Stimulated activated CD4-positive, alpha-beta T cell treated with anti-CD3 and anti-CD28 coated beads, Interleukin-1b, Interleukin-23, amount 100 ng/mL, for 1 hour (primary cell): ENCODE measurements at places on chromosomes 6 and 20.

DNA sequence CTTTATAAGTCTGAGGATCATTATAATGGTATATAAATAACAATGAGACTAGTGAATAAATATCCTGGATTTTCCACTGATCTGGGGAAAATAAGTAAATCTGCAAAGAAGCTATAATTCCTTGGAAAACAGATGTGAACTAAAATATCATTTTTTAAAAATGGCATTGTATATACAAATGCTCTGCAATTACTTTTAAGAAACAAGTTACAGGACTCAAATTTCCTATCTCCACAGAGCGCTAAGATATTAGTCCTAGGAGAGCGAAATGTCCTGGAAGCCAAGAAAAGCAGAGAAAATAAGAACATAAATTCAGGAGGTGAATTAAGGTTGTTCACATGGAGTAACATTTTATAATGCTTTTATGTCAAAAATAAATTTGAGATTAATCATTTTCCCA is 61.3 kb downstream of the PRKN start:
- DNase-seq, result no peak

GRCh38 chr20:45813489-45813888 is 1.0 kb downstream of the UBE2C start:
- no peak for DNase-seq

DNA sequence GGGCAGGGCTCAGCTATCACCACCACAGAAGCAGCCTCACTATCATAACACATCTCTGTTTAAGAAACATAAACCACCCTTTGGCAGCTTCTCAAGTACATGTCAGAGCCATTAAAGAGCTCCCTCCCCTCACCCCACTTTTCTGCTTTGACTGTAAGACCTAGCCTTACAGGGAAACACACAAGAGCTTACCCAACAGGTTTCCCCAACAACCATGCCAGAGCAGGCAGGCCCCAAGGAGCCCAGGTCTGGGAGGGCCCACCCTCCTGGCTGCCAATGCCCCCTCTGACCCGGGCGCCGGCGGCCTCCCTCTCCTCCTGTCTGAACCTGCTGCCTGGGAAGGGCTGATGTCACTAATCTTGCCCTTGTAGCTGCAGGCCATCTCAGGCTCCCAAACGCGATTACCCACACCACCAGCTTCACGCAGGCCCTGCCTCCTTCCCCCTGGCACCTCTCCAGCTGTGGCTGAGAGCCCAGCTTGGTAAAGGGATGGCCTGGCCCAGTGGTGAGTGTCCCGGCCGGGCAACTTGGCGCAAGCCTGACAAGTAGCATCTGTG is 402.0 kb downstream of the MAFB start:
- no peak for DNase-seq

- DNase-seq, result no peak
Observed at GRCh38 chr20:62165762-62166399, 16.9 kb upstream of the MTG2 start.

DNA sequence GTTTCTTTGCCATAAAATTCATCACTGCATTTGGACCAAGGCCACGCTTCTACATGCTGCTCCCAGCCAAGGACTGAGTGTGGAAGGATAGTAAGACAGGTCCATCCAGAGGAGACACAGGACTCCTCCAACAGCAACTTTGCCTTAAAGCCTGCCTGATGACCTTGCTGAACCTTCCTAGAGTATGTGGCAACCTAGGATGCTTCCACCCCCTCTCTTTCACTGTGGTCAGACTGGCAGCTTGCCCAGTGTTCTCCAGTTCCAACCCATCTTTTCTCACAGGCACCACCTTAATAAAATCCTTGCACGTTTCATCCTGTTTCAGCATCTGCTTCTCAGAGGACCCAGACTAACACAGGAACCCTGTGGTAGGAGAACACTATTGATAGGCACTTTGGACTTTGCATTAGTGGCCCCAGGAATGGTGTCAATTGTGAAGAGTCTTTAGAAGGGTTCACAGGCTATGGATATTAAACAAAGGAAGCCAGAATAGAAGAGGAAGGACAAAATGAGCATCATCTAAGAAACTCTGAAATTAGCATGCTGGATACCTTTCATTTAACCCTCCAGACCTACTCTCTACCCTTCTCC is 2.4 kb upstream of the PKHD1 start:
- no peak for DNase-seq

DNA sequence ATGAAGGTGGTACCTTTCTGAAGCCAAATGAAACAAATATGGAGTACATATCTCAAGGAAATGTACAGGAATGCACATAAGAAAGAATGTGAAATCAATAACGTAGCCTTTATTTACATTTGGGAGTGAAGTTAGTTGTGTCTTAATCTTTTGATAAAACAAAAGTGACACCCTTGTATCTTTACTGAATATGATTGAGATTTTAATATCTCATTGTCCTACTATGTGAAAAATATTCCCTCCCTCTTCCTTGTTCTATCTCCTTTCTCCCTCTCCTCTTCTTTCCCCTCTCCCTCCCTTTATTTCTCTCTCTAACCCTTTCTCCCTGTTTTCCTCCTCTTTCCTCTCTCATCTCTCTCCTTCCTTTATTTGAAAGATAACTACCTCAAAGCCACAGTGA is 89.1 kb downstream of the PTCHD4 start:
- DNase-seq, result no peak

GRCh38 chr6:148779142-148779562 is 32.3 kb downstream of the UST start:
- DNase-seq, result no peak

DNA sequence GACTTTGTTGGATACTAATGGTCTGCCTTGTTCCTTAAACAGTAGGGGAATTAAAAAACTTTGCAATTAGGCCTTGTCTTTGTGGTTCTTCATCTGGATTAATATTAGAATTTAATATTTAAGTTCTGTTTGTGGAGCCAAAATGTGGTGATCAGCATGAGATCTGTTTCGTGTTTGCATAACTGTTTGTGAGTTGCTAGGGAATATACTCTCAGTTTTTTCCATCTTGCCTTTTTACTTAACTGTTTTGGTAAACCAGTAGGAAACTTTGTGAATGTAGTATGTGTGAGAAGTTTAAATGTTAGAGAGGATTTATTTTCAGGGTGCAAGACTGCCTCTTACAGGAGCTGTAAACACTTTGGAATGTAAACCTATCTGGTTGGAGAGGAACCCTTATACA is 35.6 kb downstream of the LRRC1 start:
- DNase-seq, result no peak

DNA sequence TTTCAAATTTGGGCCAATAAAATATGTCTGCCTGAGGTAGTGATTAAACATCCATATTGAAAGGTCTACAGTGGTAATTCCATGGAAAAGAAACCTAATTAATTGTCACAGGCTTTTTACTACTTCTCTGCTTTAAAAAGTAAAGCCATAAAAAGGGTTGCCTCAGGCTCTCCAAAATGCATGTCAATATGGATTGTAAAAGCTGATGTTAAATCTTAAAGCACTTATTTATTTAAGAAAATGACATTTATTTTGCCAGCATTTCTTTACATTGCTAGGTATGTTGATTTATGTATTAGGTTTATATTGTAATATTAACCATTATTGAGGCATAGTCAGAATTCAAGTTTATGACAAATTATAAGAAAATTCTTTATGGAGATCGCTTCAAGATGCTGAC is 133.2 kb downstream of the OPN5 start:
- DNase-seq, result no peak

GRCh38 chr6:30888816-30889495 is 4.6 kb downstream of the DDR1 start:
- DNase-seq, result no peak

DNA sequence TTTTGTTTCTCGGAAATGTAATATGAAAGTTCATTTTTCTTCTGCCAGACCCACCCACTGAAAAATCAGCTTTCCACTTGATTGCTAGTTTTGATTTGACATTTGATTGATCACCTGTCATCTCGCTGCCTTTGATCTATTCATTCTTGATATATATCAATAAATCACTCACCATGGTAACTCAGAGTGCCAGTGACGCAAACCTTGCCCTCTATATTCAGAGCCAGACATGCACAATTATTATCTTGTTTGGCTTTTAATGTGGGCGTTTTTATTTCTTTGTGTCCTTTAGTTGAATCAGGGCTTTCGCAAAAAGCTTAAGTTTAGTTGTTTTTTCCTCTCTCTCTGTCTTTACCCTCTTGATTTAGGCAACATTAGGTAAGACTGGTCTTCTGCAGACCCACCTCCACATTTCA is 2.0 kb downstream of the TSHZ2 start:
- DNase-seq, result no peak

DNA sequence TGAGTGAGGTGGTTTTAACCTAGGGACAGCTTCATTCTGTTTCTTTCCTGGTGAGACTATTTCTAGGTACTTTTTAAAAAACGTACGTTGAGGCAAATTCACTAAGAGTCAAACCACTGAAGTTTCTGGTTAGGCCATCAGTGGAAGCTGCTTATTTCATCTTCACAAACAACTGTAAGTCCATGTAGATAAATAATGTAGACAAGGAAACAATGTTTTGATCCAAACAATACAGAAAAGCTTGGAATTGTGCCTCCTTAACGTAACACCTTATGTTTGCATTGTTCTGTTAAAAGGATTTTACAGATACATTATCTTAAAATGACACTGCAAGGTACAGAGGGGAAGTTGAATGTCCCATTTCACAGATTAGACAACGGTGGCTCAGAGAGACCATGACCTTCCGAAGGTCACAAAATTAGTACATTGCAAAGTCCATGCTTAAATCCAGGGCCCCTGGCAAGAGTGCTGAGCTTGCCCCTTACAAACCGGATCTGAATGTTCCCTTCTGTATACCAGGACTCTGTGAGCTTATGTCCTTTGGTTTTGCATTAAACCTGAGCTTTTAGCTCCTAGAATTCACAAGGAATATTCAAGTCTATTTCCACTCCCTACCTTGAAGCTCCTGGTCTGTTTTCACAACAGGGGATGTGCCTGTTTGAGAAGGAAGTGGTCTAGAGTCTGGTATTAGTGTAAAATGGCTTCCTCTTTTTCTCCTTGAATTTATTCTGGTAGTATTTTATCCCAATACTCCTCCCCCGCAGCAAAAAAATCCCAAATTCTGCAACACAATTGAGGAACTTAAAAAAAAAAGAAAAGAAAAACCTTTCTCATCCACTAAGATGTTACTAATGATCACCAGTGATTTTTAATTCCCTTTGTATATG is 28.9 kb upstream of the ZNF217 start:
- DNase-seq, result no peak
